Fibroblast of the aortic adventitia (primary cell): ENCODE measurements at places on chromosomes 6 and 20.

GRCh38 chr6:42302411-42302810 is 84.8 kb upstream of the MRPS10 start:
- peak; percentile 32 for DNase-seq

DNA sequence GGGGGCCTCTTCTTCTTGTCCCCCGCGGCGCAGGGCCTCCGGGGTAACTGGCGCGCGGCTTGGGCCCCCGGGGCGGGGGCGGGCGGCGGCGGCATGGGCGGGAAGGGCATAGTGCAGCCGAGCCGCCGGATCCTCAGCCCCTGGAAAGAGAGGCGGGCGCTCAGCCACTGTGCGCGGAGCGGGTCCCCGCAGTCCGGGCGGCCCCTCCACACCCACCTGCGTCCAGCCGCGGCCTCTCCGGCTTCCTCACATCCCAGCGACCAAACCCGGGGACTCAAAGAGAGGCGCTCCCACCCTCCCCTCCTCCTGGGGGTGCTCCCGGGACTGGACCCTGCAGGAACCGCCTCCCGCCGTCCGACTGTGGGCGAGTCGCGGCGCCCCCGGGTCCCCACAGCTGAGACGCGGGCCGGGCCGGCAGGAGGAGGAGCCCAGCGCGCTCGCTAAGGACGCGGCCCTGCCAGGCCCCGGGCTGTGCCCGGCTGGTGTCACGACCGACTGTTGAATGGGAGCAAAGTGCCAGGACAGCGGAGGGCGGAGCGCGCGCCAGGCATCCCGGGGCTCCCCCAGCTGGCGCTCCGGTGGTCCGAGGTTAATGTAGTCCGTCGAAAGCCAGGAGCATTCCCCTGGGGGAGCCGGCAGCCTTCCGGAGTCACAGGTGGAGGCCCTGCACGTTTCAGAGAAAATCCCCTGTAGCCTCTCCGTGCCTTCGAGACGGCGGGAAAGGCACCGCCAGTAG is at the start of gene PRR18:
PRR18 (minus strand) TSS at position 360 of the 736 bp plus-strand sequence; CDS start at position 110, 250 bp downstream.
- DNase-seq: no peak

DNA sequence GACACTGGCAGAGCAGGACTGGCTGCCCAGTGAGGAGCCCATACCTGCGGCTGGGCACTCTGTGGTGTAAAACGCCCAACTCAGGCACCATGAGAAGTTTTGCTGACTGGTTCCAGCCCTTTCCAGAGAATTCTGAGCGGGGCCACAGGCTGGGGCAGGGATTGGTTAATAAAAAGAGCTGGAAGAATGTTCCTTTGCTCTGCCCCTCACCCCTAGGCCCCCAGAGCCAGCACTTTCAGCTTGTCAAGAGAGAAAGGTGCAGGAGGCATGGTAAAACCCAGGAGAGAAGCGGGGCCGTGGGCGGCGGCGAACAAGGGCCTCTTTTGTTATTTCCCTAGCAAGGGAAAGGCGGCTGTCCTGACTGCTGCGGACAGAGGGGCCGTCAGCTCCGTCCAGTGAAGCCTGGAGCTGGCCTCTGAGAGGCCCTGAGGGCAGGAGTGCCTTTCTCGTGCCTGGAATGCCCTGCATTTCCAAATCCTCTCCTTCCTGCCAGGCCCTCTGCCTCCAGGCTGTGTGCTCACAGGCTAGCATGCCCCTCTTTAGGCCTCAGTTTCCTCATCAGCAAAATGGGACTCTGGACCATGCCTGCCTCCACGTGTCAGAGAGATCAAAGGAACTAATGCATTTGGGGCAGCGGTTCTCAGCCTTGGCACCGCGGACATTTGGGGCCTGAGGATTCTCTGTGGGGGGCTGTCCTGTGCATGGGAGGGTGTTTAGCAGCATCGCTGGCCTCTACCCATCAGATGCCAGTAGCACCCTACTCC is 12.9 kb downstream of the SLC13A3 start:
- DNase-seq: no peak

DNA sequence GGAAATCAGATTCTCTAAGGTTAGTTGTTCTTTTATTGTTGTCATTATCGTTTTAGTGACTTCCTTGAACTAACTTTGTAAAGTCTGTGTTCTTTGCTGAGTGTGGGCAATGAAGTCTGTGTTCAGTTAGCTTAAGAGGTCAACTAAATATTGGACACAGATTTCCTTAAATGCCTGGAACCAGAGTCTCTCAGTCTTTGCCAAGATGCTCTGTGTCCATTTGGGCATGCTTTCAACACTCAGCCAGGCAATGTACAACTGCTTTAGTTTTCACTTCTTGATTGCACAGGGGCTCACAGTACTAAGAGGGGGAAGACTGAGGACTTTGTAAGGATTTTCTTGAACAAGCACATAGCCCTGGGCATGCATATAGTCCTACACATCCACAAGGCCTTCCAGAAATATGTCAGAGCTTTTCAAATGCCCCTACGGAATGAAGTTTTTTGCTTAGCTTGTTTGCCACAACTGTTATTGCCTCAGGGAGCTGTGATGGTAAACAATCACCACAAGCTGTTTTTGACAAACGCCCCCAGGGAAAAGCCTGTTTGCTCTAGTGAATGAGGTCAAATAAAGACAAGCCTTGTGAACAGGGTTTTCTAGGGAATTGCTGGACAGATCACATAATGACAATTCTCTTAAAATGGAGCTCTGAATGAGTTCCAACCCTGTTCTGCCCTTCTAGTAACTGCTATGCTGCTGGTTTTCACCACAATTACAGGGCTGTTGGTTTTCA is 82.5 kb downstream of the B3GAT2 start:
- no peak for DNase-seq

GRCh38 chr20:6079016-6079415 is 25.2 kb upstream of the LRRN4 start:
- DNase-seq: no peak

DNA sequence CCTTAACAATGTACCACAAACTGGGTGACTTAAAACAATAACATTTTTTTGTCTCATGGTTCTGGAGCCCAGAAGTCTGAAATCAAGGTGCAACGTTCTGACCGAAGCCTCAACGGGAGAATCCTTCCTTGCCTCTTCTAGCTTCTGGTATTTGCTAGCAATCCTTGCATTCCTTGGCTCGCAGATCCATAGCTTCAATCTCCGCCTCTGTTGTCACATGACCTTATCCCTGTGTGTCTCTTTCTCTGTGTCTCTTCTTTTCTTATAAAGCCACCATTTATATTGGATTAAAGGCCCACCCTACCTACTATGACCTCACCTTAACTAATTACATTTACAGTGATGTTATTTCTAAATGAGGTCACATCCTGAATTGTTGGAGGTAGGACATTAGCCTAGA is 37.2 kb upstream of the DOK5 start:
- DNase-seq: no peak

DNA sequence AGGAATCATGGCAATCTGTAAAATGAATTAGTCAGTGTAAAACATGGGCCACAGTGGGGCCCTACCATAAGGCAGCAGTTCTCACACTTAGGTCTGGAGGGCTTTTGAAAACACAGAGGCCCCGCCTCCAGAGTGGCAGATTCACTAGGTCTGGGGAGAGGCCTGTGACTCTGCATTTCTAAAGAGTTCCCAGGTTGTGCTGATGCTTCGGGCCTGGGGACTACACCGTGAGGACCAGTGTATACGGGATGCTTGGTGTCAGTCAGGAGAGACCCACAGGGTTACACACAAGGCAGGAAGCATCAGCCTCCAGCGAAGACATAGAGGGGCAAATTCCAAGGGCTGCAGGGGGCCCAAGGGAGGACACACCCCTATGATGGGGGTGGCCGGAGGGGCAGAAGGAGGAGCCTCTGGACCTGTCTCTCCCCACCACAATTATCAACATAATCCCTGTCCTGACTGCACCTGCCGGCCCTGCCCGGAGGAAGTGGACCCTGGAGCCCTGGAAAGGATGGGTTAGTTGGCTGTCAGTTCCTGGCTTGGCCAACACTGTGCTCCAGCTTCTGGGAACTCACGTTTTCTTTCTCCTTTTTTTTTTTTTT is 46.7 kb downstream of the FGD2 start:
- DNase-seq: no peak

GRCh38 chr6:83381949-83382348 is 48.9 kb downstream of the ME1 start:
- no peak for DNase-seq

- DNase-seq: no peak
Observed at GRCh38 chr6:38110481-38110971, 291.0 kb downstream of the ZFAND3 start.

GRCh38 chr6:158596861-158597260 is 37.0 kb downstream of the TMEM181 start:
- DNase-seq: no peak

- no peak for DNase-seq
Observed at GRCh38 chr20:32571566-32571965, 13.6 kb downstream of the NOL4L start.

- DNase-seq: no peak
Observed at GRCh38 chr6:110629153-110629552, 152.7 kb upstream of the SLC22A16 start.

DNA sequence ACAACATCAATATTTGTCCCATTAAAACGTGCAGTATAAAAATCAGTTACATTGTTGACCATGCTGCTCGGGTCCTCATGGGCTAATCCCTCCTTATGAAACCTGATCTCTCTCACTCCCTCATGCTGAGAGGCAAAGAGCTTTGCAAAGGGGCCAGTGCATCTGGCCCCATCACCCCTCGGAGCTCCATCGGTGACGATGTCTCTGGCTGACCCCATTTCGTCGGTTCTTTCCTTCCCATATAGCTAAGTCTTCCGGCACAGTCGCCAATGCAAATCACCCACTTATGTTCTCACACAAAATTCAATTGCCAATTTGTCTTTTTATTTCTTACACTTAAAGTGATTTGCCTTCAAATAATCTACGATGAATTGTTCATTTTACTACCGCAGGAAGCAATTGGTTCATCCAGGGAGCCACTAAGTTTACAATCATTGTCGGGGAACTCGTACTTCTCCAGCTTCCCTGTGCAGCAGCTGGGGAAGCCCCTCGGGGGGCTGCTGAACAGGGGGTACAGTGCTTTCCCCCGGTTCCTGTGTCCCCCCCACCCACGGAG is 199.8 kb upstream of the CDH4 start:
- DNase-seq: no peak

GRCh38 chr20:18258126-18258860 is 30.0 kb upstream of the ZNF133 start:
- no peak for DNase-seq

GRCh38 chr20:50146732-50147662 is 6.5 kb downstream of the PEDS1 start:
- DNase-seq: peak; percentile 30

GRCh38 chr6:158642097-158642601 is 2.4 kb downstream of the DYNLT1 start:
- peak; percentile 90 for DNase-seq

DNA sequence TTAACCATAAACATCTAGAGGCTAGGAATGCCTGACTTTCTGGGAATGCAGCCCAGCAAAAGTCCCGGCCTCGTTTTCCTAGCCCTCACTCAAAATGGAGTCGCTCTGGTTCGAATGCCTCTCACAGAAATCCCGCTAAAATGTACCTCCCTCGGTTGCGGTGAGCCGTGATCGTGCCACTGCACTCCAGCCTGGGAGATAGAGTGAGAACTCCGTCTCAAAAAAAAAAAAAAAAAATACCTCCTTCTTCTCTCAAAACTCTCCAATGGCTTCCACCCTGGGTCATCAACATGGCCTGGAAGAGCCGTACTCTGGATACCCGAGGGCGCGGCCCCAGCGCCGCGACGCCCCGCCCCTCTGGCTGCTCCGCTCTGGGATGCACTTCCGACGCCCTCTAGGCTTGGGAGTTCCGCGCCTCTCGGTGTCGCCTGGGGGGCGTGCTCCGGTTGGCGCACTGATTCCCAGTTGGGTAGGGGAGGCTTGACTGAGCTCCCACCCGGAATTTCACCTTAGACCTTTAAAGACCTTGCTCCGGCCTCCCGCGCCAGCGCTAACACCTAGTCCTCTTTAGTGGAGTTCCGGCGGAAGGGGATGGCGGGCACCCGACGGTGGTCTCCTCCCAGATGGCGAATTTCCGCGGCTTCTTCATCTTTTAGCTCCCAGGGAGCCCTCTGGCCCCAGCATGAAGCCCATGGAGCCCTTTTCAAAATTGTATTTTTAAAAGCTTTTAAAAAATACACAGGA is 12.3 kb downstream of the HMGN4 start:
- peak; percentile 16 for DNase-seq

DNA sequence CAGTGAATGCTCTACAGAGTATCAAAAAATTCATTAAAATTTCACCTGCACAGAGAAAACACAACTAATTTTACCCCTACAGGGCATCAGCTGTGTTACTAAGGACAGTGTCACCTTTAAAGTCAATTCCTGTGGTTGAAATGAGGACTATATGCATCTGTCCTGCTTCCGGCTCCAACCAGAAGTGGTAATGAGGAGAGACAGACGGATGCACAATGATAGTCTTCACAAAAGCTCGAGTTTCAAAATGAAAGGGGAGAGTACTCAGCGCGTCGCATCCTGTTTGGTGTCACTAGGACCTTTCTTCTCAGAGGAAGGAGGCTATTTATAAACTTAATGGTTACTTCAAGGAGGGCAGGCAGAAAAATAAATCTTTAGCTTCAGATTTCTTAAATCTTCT is 86.5 kb downstream of the LYRM4 start:
- DNase-seq: no peak

DNA sequence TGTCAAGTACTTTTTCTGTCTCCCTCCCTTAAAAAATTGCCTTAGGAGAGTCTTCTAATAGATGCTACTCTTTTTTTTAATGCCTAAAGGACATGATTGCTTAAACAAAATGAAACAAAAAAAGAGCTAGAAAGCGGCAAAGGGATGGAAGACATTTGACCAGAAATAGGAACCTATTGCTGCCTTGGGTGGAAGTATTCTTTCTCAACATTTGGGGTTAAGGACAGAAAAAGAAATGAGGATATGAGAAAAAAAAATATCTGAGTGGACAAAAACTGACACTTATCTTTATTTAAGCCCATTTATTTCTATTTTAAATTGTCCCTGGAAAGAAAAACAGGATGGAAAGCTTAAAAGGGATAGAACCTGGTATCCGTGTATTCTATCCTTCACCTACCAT is 664.9 kb upstream of the CITED2 start:
- no peak for DNase-seq

GRCh38 chr20:57702521-57702920 is 7.3 kb downstream of the PMEPA1 start:
- no peak for DNase-seq

- DNase-seq: no peak
Observed at GRCh38 chr20:54611708-54612412, 136.5 kb downstream of the DOK5 start.

- peak; percentile 98 for DNase-seq
Observed at GRCh38 chr6:140979642-140980091, 1153.1 kb upstream of the GJE1 start.
